ENCODE measurements at places on chromosomes 1 and 21.

DNA sequence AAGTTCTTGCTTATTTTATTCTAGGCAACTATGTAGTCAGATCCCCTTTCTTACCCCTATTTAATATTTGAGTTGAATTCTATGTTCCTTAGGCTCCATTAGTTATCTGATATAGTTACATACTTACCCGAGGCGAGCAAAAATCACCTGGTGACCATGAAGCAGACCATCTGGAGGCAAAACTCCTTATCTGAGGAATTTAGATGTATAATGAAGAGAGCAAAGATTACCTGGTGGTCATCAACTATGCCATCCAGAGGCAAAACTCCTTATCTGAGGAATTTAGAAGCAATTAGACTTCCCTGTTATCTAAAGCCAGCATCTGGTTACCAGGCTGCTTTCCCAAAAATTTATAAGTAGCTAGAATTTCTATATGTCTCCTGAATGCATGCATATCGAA, 129.9 kb downstream of the PATJ start:
- DNase-seq, result no peak

- DNase-seq, result peak; percentile 19
Observed at GRCh38 chr1:152398812-152399698, 15.0 kb downstream of the CRNN start.

GRCh38 chr1:233982827-233983518, 78.5 kb downstream of the SLC35F3 start:
- DNase-seq, result no peak

DNA sequence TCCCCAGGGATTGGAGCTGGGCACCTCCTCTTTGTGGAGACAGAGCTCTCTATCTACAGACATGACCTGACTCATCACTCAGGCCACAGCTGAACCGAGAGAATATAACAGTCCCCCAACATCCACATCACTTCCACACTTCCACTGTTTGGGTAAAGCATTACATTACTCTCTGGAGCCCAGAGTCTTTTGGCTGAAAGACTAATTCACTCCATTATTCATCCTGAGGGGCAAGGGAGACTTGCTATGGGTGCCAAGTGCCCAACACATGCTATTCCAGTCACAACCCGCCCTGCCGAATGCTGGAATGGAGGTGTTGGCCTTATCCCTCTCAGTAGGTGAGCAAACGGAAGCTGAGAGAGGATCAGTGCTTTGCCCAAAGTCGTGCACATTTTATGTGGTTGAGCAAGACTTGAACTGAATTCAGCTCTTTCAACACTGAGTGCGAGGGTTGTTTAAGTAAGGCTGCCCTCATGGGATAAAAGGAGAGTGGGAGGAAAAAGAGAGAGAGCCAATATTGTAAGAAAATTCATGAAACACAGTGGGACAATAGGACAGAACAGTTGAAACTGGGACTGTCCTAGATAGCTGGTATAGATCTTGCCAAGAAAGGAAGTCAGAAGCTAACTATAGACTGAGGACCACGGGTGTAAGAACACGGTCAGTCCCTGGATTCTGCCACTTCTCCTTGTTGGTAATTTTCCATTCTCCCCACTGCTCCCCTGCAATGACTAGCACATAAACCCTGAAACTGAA, 13.5 kb upstream of the CHI3L1 start:
- no peak for DNase-seq

- DNase-seq, result no peak
Observed at GRCh38 chr1:59018860-59019259, 235.0 kb upstream of the JUN start.

DNA sequence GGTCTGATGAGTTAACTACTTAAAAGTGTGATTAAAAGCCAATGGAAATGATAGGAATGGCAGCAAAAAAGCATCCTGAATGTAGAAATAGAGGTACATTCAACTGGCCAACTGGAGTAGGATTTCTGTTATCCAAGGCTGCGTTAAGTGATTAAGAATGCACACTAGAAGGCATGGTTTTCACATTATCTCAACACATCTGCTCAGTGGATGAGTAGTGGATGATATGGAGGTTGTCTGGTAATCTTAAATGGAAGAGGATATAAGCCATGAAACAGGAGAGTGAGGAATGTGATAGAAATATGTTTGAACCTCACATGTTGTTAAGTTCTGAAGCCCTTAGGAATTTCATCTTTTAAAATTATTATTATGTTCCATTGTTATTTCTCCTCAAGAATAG, 839.9 kb downstream of the USP25 start:
- no peak for DNase-seq

DNA sequence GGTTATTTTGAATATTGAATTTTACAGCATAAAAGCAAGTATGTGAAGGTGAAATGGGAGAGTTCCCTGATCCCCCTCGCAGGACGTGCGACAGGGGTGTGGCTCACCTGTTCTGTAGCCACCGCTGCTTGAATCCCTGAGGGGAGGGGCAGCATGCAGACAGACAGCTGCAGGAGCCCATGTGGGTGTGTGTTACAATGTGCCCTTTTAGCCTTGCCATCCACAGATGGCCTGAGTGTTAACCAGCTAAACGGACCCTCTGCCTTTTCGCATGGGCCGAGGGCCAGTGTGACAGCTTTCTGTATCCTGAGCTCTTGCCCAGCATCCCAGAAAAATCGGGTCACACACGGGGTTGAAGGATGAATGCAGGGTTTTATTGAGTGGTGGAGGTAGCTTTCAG, 43.3 kb downstream of the JAM2 start:
- DNase-seq, result no peak

- no peak for DNase-seq
Observed at GRCh38 chr1:66383168-66383567, 150.8 kb upstream of the SGIP1 start.

DNA sequence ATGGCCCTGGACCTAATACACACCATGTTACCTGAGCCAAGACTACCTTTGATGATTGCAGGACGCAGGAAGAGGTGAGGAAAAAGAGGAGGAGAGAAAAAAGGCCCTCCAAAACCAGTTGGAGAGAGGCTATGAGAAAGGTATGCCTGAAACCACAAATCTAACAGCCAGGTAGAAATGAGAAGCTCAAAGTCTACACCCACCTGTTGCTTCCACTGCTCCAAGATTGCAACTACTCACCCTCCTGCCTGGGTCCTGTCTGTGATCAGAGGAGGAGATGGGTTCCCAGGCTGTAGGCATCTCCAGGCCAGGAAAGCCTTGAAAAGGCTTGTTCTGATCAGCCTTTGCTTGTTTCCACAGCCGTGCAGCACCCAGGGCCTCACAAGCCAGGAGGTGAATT, 307.8 kb upstream of the USP24 start:
- no peak for DNase-seq

- DNase-seq, result peak; percentile 64
Observed at GRCh38 chr1:61056573-61057439, 25.6 kb upstream of the NFIA start.

GRCh38 chr1:197944485-197944884, 27.3 kb downstream of the LHX9 start:
- DNase-seq, result no peak

GRCh38 chr1:36204347-36204909, 19.8 kb upstream of the THRAP3 start:
- DNase-seq, result no peak

DNA sequence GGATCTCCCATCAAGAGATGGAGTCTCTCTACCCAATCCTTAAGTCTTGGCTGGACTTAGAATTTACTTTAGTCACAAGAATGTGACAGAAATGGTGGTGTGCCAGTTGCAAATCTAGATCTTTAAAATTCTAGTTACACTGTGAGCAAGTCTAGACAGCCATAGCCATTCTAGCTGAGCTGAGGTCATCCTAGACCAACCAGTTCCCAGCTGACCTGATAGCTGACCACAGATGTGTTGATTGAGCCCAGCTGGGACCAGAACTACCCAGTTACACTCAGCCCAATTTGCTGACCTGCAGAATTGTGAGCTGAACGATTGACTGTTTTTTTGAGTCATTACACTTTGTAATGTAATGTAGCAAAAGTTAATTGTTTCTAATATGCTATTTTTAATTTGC, 251.8 kb downstream of the ADGRL2 start:
- DNase-seq, result no peak

DNA sequence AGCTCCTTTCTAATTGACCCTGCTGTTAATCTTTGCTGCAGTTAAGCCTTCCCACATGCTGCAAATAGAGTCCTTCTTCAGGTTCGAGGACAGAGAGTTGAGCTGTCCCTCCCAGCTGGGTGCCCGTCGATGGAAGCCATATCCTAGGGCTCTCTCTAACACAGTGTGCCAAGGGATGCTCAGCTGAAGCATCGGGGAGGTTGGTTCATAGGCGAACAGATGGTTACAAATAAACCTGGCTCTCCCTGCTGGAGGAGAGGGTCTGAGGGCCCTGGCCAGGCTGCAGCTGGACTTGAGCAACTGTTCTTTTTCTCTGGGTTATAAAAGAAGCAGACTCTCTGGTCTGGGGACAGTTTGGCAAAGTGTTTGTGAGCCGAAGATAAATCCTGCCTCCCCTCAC, 120.3 kb upstream of the C8B start:
- no peak for DNase-seq

- no peak for DNase-seq
Observed at GRCh38 chr1:83619170-83619896, 379.6 kb downstream of the TTLL7 start.

DNA sequence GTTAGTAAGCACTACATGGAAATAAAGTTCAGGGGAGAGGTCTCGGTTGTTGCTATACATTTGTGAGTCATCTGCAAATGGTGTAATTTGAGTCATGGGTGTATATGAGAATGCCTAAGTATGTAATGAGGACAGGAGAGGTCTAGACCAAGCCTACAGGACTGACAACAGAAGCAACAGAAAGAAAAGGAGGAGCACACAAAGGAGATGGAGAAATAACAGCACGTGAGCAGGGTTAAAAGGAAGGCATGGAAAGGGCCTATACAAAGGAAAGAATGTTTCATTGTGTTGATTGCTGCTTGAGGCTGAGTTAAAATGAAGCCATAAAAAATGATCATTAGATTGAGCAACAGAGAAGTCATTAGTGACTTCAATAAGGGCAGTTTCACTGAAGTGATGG, 28.0 kb upstream of the PRKAA2 start:
- DNase-seq, result no peak

GRCh38 chr1:9340172-9340854, 47.6 kb downstream of the SPSB1 start:
- DNase-seq, result no peak

- no peak for DNase-seq
Observed at GRCh38 chr1:59394706-59395425, 98.0 kb downstream of the FGGY start.
